ENCODE measurements at places on chromosomes 11 and 22.

GRCh38 chr11:90700789-90701439 lies 478.1 kb upstream of the CHORDC1 start:
- DNase-seq, result no peak

DNA sequence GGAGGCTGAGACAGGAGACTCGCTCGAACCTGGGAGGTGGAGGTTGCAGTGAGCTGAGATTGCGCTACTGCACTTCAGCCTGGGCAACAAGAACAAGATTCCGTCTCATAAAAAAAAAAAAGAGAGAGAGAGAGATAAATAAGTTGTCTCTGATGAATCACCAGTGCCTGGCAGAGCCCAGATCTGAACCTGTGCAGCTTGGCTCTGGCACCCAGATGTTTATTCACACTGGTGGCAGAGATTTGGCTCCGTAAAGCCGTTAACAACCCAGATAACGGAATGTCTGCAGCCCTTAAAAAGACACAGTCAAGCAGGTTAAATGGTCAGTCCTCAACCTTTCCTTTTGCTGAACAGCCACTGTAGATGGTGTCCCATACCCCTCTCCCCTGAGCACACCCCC lies 33.5 kb upstream of the RTL6 start:
- DNase-seq, result no peak

DNA sequence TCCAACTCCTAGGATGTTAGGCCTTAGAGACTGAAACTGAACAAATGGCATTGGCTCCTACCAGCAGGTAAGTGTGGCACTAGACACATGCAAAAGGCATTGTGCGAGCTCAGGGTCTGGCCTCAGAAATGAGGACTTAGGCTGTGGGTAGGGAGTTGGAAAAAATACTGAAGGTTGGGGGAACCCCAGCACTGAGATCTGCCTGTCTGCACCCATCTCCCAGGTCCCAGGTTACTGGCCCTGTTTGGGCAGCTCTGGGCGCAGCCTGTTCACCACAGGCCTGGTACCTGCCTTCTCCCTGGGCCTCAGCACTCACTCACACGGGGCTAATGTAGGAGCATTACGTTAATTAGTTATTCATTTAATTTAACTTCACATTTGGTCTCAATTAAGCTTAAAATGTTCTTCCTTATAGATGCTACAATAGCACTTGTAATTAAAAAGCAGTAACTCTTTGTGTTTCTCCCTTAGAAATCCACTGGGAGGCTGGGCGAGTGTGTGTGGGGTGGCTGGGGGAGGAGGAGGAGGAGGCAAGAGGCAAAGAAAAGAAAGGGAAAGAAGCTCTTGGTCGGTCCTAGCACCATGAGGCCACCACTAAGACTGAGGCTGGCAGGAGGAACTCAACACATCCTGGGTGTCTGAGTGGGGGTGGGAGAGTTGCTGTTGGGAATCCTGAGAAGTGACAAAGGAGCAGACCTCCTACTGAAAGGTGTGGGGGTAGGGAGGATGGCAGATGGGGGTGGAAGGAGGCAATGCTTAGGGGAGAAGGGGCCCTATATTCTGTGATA lies 19.4 kb downstream of the TMEM218 start:
- DNase-seq, result no peak

- no peak for DNase-seq
Observed at GRCh38 chr22:33110562-33111163, 52.5 kb upstream of the SYN3 start.

- no peak for DNase-seq
Observed at GRCh38 chr11:2133241-2134021, 5.8 kb downstream of the IGF2 start.

GRCh38 chr11:33321422-33321821 lies 64.2 kb downstream of the HIPK3 start:
- no peak for DNase-seq

DNA sequence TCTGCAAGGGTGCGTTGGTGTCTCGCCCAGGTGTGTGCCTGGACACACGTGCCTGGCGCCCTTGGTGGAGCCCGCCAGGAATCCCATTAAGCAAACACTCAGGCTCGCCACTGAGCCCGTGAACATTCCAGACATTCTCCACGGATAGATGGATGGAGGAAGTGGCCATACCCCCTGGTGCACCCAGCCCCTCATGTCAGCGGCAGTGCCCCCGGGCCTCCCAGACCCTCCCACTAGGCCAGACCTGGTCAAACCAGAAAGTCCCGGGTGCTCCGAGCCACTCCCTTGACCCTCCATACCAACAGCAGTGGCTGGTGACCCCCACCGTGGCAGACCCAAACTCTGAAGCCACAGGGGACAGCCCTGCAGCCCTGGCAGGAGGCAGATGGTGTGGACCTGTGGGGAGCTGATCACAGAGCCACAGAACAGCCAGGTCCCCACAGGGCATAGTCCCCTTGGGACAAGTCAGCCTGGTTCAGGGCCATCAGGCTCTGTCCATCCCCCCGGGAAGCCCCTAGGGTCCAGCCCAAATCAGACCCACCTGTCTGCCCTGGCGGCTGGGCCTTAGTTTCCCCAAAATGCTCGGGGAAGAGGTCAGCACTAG lies 1.9 kb downstream of the EPS8L2 start:
- no peak for DNase-seq

- DNase-seq, result no peak
Observed at GRCh38 chr11:64337538-64338249, 2.3 kb upstream of the CCDC88B start.

- DNase-seq, result no peak
Observed at GRCh38 chr22:36065462-36065774, 36.8 kb upstream of the RBFOX2 start.

- DNase-seq, result no peak
Observed at GRCh38 chr11:45150943-45151342, 4.5 kb downstream of the PRDM11 start.

GRCh38 chr11:33906484-33907186 lies 14.8 kb upstream of the LMO2 start:
- DNase-seq, result no peak

DNA sequence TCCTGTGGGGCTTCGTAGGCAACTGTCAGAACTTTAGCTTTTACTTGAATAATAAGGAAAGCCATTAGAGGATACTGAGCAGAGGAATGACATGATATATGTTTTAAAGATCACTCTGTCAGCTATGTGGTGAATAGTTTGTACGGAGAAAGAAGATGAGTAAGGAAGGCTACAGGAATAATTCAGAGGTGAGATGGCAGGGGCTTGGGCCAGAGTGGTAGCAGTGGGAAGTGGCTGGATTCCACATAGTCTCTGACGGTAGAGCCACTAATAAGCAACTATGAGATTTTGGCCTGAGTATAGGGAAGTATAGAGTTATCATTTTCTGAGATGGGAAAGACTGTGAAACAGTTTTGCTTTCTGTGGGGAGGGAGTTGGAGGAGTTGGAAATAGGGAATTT lies 93.9 kb upstream of the MTMR2 start:
- DNase-seq, result no peak

Measured in stimulated activated CD8-positive, alpha-beta memory T cell treated with anti-CD3 and anti-CD28 coated beads, Interleukin-15, amount 100 ng/mL, for 4 hours (primary cell).